ENCODE measurements at places on chromosomes 1 and 21. TPM values are rescaled to one million over a fixed set of nuclear protein-coding genes. Genes with fewer than 3 reads are reported as not detected.

Gene PLA2G2D
- polyA plus RNA-seq = 0.08 TPM

Gene SLC45A1
- polyA plus RNA-seq = 3.1 TPM

Gene TNFRSF9
- polyA plus RNA-seq = 0.09 TPM

Gene LACTBL1
- not detected for polyA plus RNA-seq

Gene UMODL1
- polyA plus RNA-seq = 0.09 TPM

Gene IQGAP3
- 12.9 TPM for polyA plus RNA-seq

Gene PLA2G2F
- polyA plus RNA-seq = 0.93 TPM
